ENCODE measurements at places on chromosomes 7 and 10.

- DNase-seq: no peak
Observed at GRCh38 chr10:99484626-99485581, 47.8 kb upstream of the NKX2-3 start.

GRCh38 chr7:42843205-42843800 is 68.6 kb downstream of the C7orf25 start:
- peak; percentile 51 for DNase-seq

DNA sequence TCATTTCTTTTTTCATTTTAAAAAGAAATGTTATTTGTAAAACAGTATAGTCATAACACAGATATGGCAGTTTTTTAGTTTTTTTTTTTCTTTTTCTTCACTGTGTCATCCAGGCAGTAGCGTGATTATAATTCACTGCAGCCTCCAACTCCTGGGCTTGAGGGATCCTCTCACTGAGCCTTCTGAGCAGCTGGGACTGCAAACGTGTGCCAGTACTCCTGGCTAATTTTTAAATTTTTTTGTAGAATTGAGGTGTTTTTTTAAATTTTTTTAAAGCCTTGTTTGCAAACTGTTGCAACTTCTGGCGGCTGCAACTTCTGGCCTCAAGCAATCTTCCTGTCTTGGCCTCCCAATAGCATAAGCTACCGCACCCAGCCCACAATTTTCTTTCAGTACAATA is 63.0 kb downstream of the HELLS start:
- no peak for DNase-seq

GRCh38 chr10:49186613-49187012 is 1.6 kb downstream of the TMEM273 start:
- no peak for DNase-seq

- DNase-seq: no peak
Observed at GRCh38 chr7:77284005-77284404, 84.4 kb upstream of the FGL2 start.

DNA sequence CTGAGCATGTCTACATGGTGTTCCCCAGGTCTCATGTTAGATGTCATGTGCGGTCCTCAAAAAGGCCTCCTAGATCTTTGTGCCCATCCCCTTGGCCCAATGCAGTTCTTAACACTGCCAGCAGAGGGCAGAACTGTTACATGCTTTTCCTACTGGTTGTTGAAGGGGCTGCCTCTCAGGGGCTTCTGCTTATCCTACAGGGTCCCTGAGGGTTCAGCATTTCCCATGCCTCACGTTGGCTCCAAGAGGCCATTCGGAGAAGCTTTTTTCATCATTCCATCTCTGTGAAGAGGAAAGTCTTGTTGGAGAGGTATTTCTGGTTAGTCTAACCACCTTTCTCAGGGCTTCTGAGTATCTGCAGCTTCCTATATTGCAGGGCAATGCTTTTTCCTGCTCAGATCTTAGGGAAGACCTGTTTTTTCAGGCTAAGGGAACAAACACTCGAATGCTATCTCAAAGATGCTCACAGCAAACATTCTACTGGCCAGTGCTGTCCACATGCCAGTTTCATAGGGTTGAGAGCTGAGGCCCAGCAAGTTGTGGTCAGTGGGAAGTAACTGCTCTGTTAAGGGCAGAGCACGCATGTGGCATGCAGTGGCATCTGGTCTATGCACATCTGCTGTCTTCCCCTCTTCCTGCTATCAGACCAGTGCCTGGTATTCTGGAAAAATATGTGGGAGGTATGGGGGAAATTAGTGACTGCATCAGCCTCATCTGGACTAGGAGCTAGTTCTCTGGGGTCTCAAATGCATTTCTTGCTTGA is 31.5 kb downstream of the MBL2 start:
- peak; percentile 42 for DNase-seq

Measured in MM.1S (cell line).